ENCODE measurements at places on chromosomes 13 and 19.
A peak's percentile ranks its signal among the peaks of the same experiment; 100 is the strongest.

DNA sequence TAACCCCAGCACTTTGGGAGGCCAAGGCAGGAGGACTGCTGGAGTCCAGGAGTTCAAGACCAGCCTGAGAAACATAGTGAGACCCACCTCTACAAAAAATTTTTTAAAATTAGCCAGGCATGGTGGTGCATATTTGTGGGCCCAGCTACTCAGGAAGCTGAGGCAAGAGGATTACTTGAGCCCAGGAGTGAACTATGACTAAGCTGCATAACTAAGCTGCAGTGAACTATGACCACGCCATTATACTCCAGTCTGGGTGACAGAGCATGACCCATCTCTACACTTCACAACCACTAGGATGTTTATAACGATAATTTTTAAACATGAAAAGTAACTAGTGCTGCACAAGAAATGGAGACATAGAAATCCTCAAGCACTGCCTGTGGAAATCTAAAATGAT, 352.7 kb upstream of the SGCG start:
- no peak for DNase-seq

DNA sequence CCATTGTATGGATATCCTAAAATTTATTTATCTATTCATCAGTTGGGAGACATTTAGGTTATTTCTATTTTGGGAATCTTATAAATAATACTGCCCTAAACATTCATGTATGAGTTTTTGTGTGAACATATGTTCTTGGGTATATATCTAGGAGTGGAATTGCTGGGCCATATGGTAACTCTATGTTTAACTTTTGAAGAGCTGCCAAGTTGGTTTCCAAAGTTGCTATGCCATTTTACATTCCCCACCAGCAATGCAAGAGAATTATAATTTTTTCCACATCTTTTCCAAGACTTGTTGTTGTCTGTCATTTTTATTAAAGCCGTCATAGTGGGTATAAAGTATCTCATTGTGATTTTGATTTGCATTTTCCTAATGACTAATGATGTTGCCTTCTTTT, 48.2 kb upstream of the CALM3 start:
- DNase-seq, result no peak

- no peak for DNase-seq
Observed at GRCh38 chr19:1236576-1236975, 1.2 kb downstream of the CBARP start.

DNA sequence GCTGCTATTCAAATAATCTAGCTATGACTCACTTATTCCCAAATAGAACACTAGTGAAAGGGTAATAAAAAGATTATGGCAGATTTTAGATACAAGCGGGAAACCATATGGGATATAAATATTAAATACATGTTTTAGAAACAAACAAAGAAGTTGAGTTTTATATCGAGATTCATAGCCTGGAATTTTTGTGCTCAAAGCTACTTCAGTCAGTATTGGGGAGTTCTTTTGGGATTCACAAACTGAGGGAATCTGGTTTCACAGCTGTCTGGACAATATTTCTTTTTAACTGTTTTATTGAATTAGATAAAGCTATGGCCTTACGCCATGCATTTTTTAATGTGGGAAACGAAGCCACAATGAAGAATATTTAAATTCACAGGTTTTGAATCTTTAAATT, 257.1 kb upstream of the PCDH20 start:
- no peak for DNase-seq

GRCh38 chr13:73466561-73466960, 407.8 kb downstream of the KLF5 start:
- DNase-seq, result no peak

DNA sequence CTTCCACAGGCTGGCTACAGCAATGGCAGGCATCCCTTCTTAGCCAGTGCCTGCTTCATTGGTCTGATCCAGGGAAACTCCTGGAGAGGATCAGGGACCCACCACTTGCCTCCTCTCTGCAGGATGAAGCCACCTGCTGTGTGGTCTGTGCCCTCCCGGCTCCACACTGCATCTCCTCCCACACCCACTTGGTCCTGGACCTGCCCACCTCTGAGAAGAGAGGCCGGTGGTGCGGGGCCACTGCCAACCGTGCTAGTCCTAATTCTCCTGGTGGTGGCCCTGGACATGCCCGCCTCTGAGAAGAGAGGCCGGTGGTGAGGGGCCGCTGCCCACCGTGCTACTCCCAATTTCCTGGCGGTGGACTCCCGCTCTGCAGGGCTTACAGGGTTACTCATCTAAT, 98.8 kb downstream of the COL4A1 start:
- no peak for DNase-seq

- DNase-seq, result no peak
Observed at GRCh38 chr19:55098716-55099556, 18.5 kb downstream of the PPP1R12C start.

DNA sequence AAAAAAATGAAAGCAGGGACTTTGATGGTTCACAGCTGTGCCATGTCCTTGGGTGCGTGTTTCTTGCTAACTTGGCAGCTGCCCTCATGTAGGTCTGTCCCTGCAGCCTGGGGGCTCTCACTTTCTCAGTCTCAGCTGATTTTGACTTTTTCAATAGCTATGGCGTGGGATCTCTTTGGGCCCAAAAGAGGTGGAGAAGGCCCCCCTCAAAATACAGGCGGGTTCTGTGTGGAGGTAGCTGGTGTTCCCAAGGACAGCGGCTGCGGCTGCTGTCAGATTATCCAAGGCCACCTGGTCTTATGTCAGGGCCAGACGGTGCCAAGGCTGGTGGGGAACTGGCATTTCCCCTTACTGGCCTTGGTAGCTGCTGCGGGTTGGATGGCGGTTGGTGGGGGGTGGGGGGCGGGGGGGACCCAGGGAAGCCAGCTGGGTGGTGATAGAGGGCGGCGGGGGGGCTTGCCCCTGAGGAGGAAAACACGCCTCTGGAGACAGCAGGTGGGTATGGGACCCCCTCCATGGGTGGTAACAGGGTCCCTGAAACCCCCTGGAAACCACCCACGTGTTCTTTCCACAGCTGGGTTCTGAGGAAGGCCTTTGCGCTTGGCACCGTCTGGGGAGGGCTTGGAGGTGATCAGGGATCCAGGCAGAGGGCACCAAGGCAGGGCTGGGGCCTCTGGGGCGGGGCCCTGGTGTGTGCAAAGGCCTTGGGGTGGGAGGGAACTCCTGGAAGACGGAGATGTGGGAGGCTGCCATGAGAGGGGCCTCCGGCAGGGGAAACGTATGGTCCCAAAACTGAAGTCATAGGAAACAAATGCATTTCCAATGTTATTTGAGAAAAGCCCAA, 4.1 kb downstream of the TIMM13 start:
- DNase-seq, result no peak

DNA sequence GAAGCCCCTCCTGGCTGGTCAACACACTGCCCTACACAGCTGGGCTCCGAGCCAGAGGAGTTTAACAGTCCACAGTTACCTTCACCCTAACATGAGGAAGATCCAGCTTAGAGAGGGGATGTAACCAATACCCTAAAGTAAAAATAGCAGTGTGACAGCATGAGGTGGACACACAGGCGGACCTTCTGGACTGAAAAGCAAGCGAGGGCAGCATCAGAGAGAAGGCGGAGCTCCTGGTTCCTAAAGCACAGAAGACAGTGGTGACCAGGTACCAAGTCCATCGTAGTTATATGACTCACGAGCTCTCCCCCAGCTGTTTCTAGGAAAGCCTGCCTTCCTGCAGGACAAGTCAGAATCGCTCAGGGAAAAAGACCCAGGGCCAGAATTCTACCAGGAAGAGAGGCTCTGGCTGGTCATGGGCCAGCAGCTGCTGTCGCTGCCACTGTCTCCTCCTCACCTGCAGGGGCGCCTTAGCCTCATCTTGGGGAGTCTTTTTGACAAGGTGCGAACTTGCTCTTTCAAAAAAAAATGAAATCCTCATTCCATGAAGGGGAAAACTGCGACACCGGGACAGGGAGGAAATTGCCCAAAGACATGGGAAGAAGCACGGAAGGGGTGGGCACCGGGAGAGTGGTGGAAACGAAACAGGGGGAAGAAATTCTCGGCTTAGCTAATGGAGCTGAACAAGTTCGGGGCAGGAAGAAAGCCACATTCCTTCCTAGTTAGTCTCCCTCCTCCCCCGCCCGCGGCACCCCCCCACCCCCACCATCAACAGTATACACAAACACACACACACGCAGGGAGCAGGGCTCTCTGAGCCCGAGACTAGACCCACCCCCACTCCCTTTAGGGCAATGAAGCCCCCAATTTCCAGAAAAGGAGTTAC, 1.7 kb downstream of the ELL start:
- peak; percentile 45 for DNase-seq

- DNase-seq, result no peak
Observed at GRCh38 chr13:114031631-114032030, 57.8 kb upstream of the C13orf46 start.

DNA sequence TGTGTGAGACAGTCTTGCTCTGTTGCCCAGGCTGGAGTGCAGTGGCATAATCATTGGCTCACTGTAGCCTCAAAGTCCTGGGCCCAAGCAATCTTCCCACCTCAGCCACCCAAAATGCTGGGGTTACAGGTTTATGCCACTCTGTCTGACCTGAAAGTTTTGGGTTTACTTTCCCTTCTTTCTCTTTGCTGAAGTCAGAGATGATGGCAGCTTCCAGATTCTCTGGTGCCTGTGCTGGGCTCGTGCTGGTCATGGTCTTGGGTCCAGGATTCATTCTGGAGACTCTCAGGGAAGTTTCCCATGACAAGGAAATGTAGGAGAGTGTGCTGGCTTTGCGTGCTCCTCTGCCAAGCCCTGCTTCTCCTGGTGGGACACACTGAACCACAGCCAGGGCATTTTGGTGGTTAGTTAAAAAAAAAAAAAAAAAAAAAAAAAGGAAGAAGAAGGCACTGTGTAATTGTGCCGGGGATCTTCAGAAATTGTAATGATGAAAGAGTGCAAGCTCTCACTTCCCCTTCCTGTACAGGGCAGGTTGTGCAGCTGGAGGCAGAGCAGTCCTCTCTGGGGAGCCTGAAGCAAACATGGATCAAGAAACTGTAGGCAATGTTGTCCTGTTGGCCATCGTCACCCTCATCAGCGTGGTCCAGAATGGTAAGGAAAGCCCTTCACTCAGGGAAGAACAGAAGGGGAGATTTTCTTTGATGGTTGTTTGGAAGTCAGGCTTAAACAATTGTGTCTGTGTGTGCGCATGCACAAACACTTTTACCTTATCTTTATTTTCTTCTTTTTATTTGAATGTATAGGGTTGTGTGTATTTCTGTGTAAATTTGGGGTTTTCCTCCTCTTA, at the start of gene ALOX5AP:
ALOX5AP (plus strand) TSS at position 519 of the 847 bp plus-strand sequence; CDS start at position 582, 63 bp downstream.
- DNase-seq, result no peak

DNA sequence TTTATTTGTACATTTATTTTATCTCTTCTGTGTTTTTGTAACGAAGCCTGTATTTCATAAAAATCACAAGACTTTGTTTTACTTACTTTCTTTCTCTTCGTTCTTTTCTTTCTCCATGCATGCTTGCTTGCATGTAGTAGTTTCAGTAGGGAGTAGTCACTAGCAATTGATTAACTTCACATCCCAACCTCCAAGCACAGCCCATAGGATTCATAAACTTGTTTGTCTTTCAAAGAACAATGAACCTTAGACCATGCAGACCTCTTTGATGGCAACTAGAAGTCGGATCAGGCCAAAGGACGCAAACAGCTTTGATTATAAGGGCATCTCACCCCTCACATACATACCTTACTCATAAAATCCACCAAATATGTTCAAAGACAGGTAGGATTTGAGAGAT, 3.1 kb upstream of the PRR20A start:
- DNase-seq, result no peak

GRCh38 chr19:1158885-1159448, 15.1 kb downstream of the SBNO2 start:
- DNase-seq, result no peak

DNA sequence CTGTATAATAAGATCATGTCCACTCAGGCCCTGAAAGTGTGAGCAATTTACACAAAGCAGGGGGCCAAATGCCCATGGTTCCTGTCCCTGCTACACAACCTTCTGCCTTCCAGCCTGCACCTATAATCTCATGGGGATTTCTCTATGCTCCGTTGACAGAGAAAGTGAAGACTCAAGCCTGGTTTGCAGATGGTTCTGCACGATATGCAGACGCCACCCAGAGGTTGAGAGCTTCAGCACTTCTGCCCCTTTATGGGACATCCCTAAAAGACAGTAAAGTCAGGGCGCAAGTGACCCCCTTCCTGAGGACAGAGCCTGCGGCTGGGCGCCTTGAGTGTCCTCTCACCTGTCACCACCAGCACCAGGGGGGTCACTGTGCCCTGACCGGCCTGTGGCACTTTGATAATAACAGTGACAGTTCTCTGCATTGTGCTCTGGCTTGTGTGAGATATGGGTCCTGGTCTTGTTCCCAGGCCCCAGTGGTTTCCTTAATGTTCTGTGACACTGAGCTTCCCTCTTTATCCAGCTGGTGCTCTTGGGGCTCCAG, 15.1 kb downstream of the LILRA5 start:
- DNase-seq, result no peak

GRCh38 chr19:10228393-10228792, 2.7 kb downstream of the S1PR2 start:
- DNase-seq, result no peak

- DNase-seq, result no peak
Observed at GRCh38 chr13:101727118-101727517, 274.6 kb downstream of the ITGBL1 start.

DNA sequence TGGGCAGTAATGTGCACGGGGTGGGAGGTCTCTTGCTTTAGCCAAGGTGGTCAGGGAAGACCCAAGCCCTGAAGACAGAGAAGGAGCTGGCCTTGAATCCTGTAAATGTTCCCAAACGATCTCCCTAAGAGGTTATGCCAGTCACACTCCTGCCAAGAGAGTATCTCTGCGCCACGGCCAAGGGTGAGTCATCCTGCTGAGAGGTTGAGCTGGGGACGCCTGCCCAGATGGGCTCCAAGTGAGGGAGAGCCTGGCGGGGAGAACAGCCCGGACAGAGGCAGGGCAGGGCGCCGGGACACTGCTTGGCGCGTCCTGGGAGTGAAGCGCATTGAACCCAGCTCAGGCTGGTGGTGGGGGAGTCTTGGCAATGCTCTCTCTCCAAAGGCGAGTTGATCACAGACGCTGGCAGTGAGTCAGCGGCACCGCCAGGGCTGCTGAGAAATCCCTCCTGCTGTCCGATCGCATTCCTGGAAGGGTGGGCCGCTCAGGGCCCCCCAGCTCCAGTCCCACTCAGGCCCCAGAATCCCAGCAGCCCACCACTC, 16.4 kb downstream of the SULT2B1 start:
- DNase-seq, result no peak

- no peak for DNase-seq
Observed at GRCh38 chr19:34990578-34991192, 9.4 kb upstream of the GRAMD1A start.

GRCh38 chr13:79781829-79782540, 301.0 kb downstream of the NDFIP2 start:
- DNase-seq, result no peak

GRCh38 chr13:86429756-86430155, 630.5 kb upstream of the SLITRK6 start:
- no peak for DNase-seq
